ENCODE measurements at places on chromosomes 2 and 18. TPM values are rescaled to one million over a fixed set of nuclear protein-coding genes. Genes with fewer than 3 reads are reported as not detected.

Gene MOGAT1
- polyA plus RNA-seq: not detected

Gene MTCL1
- 16.9 TPM for polyA plus RNA-seq

Gene DSEL
- polyA plus RNA-seq: 19.5 TPM

- DNase-seq: no peak
These were observed 37.6 kb upstream of the PMAIP1 start for GRCh38 chr18:59861963-59862819.

GRCh38 chr2:83536556-83536955 is 922.5 kb downstream of the SUCLG1 start:
- DNase-seq: no peak

GRCh38 chr18:79071503-79072210 is 2.5 kb downstream of the ATP9B start:
- DNase-seq: no peak

GRCh38 chr2:84492571-84492970 is 23.7 kb upstream of the DNAH6 start:
- DNase-seq: no peak

- no peak for DNase-seq
These were observed 25.8 kb downstream of the SANBR start for GRCh38 chr2:61091485-61091884.
